ENCODE measurements at places on chromosomes 3 and 15.

DNA sequence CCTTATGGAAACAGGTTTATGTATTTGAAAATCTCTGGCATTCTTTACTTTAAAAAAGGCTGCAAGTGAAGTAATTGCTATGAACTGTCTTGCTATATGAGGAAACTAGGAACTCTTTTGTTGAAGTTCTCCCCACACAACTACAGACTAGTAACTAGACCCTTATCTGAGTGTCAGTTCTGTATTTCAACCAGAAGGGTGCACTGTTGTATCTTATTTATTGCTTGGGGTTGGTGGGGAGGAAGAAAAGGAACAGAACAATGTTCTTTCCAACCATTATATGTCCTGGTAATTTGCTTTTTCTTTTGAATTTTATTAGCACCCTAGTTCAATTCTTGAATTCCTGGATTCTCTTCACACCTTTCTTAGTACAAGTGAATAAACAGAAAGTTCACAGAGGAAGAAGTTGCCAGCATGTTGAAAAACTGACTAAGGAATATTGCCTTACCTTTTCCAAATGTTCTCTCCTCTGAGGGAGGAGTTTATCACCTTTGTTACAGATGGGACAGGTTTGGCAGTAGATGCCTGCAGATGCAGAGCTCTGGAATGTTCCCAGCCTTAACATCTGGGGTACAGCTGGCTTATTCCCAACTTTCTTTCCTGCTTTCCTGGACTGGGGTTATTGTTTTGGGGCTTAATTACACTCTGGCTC is 162.4 kb upstream of the CFAP20DC start:
- DNase-seq, result no peak

GRCh38 chr15:73758461-73758860 is 5.3 kb upstream of the INSYN1 start:
- no peak for DNase-seq

- no peak for DNase-seq
Observed at GRCh38 chr15:53457479-53457878, 302.0 kb downstream of the WDR72 start.

DNA sequence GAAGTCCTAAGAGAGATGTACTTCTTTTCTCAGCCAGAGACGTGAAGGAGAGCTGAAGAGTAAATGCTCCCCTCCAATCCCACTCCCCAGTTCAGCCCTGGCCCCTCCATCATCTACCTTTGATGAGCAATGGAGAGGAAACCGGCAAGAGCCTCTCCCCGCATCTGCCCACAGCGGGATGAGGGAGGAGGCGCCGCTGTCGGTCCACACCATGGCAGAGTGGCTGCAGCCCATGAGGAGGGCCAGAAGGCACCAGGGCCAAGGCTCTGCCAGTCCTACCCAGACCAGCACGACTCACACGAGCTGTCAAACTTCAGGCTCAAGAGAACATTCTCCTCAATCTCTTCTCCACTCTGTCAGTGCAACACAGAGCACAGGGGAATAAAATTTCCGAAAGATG is 129.8 kb downstream of the OSBPL10 start:
- no peak for DNase-seq

DNA sequence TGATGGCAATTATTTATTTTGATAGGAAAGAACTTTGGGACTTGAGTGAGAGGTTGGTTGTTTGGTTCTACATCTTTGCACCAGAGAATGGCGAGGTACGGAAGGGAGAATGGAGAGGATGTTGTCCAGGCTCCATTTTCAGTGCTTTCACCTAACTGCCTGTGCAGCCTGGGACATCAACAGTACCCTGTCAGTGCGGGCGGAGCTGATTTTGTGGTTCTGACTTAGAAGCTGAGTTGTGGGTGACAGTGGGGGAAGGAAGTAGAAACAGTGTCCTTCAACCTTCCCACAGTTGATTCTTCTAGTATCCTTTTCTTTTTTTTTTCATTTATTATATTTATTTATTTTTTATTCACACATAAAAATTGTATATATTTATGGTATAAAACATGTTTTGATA is 95.3 kb downstream of the TIGIT start:
- DNase-seq, result no peak

GRCh38 chr3:12465151-12465835 is 19.0 kb upstream of the TSEN2 start:
- DNase-seq, result no peak

Measured in activated CD8-positive, alpha-beta memory T cell treated with anti-CD3 and anti-CD28 coated beads for 24 hours (primary cell).